Hematopoietic multipotent progenitor cell (in vitro differentiated cells): ENCODE measurements at places on chromosomes 3 and 15.

DNA sequence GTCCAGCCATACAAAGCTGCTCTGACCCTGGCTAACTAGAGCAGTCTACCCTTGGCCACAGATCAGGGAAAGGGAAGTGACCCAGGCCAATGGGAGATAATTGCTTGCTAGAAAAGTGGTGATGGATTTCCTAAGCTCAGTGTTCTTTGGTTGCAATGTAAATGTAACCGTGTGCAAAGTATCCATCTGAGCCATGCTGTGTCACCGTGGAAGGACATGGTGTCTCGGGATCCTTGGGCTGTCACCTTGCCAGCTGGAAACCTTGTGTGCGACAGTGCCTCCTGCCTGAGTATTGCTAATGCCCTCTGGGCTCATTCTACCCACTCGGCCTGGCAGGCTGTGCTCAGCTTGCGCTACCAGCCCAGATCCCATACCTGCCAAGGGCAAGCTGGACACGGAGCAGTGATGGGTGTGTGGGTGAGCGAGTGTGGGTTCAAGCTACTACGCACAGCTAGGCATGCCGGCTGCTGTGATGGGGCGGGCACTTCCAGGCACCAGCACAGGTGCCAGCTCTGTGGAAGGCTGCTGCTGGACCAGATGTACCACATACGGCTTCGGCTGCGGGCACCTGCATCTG is 10.7 kb upstream of the SIAH2 start:
- no peak for DNase-seq

DNA sequence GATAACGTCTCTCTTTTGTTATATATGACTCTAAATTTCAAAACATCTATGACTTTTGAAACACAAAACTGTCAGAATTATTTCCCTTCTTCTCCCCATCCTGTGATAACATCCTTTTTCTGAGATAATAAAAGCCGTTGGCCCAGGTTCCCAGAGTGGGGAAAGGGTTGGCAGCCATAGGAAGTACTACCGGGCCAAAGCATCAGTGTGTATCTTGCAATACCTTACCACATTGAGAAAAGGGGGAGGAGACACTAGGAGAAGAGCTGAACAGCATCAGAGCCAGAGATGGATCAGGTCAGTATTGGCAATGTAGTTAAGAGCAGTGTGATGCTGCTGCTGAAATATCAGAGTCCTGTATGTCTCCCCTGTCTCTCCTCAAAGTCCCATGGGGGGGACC is 210.0 kb upstream of the PROK2 start:
- DNase-seq = no peak

GRCh38 chr3:147760941-147761340 is 351.8 kb downstream of the ZIC1 start:
- no peak for DNase-seq

GRCh38 chr3:34203386-34203785 is 405.0 kb downstream of the PDCD6IP start:
- no peak for DNase-seq

DNA sequence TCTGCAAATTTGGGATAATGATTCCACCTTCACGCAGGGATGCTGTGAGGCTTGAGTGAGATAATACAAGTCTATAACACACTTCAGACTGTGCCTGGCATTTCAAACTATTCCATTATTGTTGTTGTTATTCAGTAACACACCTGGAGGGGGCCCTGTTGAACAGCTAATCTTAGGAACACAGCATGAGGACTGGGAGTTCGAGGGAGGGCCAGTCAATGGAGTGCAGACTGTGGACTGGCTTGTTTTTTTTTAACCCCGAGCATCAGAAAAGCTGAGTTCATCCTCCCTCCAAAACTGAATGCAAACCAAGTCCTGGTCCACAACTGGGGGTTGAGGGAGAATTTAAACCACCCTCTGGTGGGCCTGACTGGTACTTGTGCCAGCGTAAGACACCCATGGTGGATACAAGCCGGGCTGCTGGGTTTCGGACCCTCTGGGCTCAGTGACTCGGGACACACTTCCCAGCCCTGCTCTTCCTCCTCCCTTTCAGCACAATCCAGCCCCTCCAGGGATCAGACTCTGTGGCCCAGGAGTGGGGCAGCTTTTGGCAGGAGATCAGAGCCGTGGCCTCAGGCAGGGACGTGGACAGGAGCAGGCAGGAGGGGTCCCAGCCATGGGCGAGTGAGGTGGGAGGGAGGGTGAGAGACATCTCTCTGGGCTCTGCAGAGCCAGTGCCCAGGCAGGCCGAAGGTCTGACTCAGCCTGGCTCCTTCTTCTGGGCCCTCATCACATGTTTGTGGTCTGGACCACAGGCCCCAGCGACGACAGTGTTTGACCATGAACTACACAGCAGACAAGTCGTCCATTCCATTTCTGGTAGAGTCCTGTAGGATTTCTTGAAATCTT is 36.3 kb upstream of the MEX3B start:
- DNase-seq = no peak
